ENCODE measurements at places on chromosomes 13 and 19.

DNA sequence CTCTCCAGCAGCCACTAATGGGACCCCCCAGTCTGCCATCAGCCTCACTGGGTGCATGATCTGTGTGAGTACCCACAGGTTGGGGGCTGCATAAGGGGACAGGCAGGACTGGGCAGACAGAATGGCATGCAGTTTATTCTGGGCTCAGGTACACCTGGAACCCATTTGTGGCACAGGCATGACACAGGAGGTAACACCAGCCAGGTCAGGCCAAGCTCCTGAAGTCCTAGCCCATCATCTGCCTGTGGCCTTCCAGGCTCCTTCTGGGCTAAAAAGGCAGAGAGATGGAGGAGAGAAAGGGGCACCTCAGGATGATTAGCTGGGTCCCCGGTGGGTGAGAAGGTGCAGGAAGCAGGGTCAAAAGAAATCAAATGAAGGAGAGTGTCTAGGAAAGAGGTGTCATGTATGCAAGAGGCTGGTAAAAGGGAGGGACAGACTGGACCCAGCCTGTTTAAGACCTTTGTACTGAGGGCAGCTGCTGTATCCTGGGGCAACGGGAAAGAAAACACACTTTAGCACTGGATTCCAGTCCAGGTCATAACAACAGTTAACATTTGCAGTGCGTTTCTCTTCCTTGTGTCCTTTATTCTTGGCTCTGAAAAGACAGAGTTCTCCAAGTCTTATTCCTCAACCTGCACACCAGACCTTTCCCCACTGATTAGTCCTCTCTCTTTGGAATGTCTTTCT lies 20.2 kb upstream of the DGKH start:
- DNase-seq, result no peak

DNA sequence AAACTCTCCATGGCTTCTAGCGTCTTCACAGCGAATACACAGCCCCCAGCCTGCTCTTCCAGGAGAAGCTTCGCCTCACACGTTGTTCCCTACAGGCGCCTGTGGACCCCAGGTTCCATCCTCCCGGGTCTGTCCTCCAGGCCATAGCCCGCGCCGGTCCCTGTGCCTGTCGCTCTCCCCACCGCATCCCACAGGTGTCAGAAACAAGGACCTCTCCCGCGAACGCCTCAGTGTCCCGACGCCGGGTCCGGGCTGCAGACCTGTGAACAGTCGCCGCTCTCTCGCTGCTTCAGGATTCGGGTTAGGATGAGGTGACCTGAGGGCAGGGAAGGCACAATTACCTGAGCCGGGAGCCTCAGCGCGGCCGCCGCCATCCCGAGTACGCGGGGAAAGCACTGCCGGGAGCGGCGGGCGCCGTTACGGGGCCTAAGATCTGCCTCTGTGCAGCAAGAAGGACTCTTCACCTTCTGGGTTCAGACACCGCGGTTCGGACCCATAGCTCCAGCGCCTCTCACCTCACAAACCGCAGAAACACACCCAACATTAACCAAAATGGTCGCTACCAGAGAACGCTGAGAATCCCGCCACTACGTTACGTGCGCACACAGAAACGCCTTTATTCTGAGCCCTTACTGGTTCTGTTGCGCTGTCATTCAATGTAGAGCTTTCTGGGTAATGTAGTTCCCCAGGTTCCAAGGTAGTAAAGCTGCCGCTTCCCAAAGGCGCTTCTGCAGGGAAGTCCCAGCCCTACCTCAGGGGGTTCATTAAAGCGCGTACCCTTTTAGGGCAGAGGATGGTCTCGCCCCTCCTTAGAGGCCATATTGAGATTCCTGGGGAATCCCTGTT lies at the start of gene ZNF418:
ZNF418 (minus strand) TSS at position 583 of the 846 bp plus-strand sequence. CDS start 1,580 bp downstream, outside the sequence.
- DNase-seq, result peak; percentile 85

DNA sequence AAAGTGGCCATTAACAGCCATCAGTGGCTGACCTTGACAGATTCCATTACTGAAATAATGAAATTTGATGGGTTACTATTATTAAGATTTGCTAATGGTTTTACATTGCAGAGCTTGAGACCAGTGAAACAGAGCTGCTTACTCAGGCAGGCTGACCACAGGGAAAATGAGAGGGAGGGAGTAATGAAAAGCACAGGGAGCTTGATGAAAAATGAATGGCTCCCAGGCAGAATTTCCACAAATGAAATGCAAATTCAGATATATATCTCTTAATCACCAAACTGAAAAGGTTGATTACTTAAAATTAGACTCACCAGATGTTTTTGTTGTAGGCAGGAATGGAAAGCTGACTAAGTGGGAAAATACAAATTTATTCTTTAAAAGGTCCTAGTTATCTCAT lies 36.1 kb downstream of the HTR2A start:
- no peak for DNase-seq

GRCh38 chr13:42396501-42396900 lies 124.5 kb downstream of the AKAP11 start:
- DNase-seq, result no peak

- no peak for DNase-seq
These were observed 195.3 kb downstream of the LIG4 start for GRCh38 chr13:108020027-108020426.

GRCh38 chr19:38263689-38264485 lies 486 bp upstream of the SPINT2 start:
- peak; percentile 43 for DNase-seq

GRCh38 chr19:2042485-2043250 lies 8.4 kb downstream of the MKNK2 start:
- DNase-seq, result no peak

GRCh38 chr13:60412909-60413616 lies 16.0 kb downstream of the TDRD3 start:
- DNase-seq, result no peak

- DNase-seq, result no peak
These were observed 21.4 kb upstream of the TNFSF14 start for GRCh38 chr19:6691342-6691741.

- peak; percentile 82 for DNase-seq
These were observed 82.3 kb upstream of the C1QTNF9B start for GRCh38 chr13:23979361-23980159.

DNA sequence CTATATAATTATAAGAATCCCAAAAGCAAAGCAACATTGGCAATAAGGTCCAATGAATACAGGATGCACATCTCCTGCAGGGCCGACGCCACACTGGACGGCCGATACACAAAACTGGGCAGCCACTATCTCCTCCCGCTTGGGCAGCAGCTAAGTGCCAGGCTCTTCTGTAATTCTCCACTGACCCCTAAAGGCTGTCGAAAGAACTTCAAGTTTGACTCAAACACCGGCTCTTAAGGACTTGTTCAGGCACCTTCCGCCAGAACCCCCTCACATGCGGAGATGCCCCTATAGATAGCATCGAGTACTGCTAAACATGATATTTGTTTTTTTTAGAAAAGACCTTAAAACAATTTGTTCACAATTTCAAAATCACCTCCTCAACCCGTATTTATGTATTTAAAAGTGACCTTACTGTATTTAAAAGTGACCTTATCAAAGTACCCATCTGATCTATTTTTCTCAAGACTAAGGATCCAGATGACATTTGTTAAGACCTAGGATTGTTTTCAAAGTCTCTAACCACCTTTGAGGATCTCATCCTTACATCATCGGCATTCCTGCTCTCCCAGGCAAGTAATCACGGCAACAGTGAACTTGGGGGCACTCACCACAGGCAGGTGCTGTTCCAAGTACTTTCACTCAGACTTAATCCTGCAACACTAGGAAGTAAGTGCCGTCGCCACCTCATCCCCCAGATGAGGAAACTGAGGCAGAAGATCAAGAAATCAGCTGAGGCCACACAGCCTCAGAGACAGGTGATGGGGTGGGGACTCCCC lies 77.8 kb downstream of the TUBGCP3 start:
- peak; percentile 69 for DNase-seq

- peak; percentile 81 for DNase-seq
These were observed 23.5 kb upstream of the USP12 start for GRCh38 chr13:27194895-27195764.

- no peak for DNase-seq
These were observed 40.4 kb downstream of the EDNRB start for GRCh38 chr13:77878190-77878589.

DNA sequence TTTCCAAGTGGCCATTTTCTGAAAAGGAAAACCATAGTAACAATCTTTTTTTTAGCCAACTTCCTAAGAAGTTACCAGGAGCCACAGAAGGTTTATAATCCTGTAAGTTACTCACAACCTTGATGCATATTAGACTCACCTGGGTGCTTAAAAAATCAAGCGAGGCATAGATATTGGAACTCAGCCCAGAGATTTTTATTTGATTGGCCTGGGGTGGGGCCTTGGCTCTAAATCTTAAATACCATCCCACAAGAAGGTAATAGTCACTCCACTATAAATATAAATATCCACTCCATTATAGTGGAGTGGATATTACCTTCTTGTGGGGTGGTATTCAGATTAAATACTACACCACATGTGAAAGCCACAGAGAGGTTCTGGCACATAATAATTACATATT lies 429.6 kb downstream of the RFC3 start:
- DNase-seq, result no peak

DNA sequence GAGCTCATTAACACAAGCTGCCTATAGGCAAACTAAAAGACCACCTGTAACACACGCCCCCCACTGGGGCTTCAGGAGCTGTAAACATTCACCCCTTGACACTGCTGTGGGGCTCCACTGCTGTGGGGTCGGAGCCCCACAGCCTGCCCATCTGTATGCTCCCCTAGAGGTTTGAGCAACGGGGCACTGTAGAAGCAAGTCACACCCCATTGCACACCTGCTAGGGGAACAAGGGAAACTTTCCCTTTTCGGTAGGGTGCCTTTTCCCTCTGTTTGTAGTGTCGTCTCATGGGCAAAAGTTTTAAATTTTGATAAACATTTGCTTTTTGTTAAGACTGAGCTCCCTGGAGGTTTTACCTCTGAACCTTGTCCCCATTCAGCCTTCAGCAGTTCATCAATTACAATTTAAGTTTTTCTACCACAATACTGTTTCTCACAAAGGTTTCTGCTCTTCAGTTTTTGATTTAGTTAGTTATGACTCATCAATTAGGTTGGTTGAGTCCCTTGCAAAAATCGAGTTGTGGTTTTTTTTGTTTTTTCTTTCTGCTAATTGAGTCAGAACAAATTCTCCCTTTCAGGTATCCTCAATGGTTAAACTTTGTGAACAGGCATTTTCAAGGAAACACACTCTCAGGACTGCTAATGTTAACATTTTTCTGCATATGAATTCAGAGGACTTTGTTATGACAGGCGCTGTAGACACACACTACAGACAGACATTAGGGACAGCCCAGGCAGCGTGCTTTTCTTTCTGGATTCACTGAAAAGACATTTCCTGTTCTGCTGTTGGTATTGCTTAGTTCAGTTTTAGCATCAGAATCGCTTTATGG lies 35.1 kb downstream of the ZNF433 start:
- DNase-seq, result no peak

GRCh38 chr19:4575267-4576015 lies 16.0 kb upstream of the SEMA6B start:
- DNase-seq, result peak; percentile 94

DNA sequence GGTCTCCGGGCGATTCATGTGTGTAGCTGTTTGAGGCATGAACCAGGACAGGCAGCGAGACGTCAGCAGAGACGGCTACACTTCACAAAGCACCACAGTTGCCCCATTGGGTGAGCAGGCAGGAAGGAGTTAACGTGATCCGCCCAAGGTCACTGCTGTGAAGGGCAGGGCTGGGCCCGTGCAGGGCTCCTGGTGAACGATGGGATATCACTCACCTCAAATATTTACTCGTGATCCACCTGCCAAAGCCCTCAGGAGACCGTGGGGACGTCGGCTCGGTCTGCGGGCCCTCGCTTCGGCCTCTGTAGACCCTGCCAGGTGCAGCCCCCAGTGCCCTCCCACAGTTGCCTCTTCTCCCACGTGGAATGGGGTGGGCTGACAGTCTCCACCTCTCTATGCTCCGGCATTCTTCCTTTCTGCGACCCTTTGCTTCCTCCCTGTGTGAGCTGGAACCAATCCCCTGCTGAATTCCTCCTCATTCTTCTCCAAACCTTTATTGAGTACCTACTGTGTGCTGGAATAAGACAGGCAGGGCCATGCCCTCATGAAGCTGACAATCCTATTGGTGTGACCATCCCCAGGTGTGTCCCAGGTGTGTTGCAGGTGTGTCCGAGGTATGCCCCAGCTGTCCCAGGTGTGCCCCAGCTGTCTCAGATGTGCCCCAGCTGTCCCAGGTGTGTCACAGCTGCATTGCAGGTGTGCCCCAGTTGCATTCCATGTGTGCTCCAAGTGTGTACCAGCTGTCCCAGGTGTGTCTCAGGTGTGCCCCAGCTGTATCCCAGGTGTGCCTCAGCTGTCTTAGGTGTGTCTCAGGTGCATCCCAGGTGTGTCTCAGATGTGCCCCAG lies 2.0 kb upstream of the GRK1 start:
- DNase-seq, result no peak

DNA sequence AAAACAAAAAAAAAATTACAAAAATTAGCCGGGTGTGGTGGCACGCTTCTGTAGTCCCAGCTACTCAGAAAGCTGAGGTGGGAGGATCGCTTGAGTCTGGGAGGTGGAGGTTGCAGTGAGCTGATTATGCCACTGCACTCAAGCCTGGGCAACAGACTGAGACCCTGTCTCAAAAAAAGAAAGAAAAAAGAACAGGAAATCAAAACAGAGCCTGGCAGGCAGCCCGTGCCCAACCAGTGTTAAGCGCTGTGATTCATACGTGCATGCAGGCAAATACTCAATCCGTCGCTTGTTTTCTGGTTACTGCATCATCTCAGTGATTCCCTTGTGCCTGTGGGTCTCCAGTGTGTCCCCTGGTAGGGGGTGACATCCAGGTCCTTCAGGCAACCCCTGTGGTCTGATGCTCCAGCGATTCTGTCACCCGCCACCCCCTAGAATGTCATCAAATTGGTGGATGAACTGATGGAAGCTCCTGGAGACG lies 18.1 kb downstream of the DDX39A start:
- DNase-seq, result no peak

- no peak for DNase-seq
These were observed 207.3 kb downstream of the DLEU7 start for GRCh38 chr13:50636007-50636704.

- no peak for DNase-seq
These were observed 359.3 kb downstream of the TDRD3 start for GRCh38 chr13:60756306-60756705.

GRCh38 chr13:52931539-52932431 lies 83.3 kb upstream of the PCDH8 start:
- no peak for DNase-seq

DNA sequence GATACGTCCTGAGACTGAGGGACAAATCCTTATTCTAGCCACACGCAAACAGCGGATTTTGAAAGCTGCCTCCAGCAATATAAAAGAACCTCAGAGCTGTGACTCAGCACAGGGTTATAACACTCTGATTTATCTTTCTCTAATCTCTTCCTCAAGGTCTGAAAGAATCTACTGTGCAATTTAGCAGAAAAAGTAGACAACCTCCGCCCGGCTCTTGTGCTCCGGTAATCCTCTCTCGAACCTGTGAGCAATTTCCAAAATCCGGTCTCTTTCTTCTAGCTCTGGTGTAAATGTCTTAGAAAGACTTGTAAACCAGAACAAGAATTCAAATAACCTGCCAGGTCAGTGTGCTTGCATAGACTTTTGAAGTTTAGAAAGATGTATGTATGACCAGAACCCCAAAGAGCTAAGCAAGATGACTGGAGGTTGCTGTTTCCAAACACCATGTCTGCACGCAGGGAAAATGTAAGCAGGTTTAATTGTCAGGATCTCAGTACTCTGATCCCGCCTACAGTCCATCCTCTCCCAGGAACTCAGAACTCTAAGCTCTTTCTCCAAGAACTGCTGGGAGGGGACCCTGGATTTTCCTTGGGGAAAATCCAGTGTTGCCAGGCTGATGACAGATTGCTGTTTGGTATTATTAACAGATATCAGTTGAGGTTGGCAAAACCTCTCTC lies 338.1 kb downstream of the RFC3 start:
- DNase-seq, result peak; percentile 85
